ENCODE measurements at places on chromosomes 3 and 15. TPM values are rescaled to one million over a fixed set of nuclear protein-coding genes. Genes with fewer than 3 reads are reported as not detected.

Gene ZBTB47
- 19.6 TPM for total RNA-seq

Gene IL17RE
- under 0.01 TPM for total RNA-seq

Gene ANKRD34C
- total RNA-seq: under 0.01 TPM

Gene ANKRD28
- total RNA-seq: 84.8 TPM

Gene STAC
- 6.5 TPM for total RNA-seq

Gene TNNC1
- 0.41 TPM for total RNA-seq

Gene KCNH8
- total RNA-seq: 11.0 TPM

Gene GAP43
- total RNA-seq: 289 TPM

Gene C3orf49
- total RNA-seq: not detected

Gene POU1F1
- not detected for total RNA-seq

Gene CA12
- total RNA-seq: 7.7 TPM

Gene DBR1
- 41.6 TPM for total RNA-seq

Gene SERINC4
- total RNA-seq: 0.41 TPM

Gene MKRN3
- 18.3 TPM for total RNA-seq

Gene CYP11A1
- not detected for total RNA-seq

Gene ADAMTS9
- total RNA-seq: 24.1 TPM

Gene GPR171
- total RNA-seq: not detected

DNA sequence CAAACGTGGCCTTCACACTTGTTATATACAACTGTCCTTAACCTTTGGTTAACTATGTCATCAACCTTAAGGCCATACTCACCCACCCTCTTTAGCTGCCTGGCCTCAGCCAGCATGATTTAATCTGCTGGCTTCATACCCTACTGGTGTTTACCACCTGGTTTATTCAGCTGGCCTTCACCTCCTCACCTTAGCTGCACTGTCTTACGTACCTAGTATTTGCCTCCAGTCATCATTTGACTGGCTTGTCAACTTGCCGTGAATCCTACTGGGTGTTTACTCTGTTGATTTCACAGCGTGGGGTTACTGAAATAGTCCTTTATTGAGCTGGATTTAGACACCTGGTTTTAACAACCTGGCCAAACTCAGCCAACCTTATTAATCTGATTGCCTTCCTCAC is 102.8 kb downstream of the IL12A start:
- no peak for DNase-seq

DNA sequence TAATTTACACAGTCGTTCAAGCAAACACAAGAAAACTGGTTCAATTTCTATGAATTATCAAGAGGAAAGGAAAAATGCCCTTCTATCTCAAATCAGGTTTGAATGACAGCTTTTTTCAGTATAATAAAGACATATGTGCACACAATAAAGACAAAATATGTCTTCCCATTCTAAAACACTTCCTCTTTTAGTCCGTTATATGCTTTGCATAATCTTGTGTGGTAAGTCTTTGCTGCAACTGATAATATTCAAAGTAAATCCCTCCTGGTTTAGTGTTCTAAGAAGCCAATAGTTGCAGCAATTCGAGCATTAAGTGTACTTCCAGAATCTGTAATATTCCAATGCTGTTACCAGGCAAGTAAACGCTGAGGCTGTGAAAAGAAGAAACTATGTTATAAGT is 43.7 kb upstream of the MAPKBP1 start:
- DNase-seq: no peak

- DNase-seq: no peak
Measured at GRCh38 chr3:30226601-30227151, 379.7 kb upstream of the TGFBR2 start.

GRCh38 chr3:63493101-63493500 is 159.4 kb upstream of the SNTN start:
- DNase-seq: no peak

DNA sequence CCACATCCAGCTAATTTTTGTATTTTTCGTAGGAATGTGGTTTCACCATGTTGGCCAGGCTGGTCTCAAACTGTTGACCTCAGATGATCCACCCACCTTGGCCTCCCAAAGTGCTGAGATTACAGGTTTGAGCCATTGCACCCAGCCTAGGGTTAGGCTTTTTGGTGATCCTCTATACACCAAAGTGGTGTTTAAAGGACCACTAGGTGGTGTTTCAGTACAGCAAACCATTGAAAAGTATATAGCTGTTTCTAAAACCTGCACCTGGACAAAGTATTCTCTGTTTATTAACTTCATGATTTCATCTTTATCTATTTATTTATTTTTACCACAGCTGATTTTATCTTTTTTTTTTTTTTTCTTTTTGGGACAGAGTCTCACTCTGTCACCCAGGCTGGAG is 68.4 kb downstream of the MINDY2 start:
- DNase-seq: no peak

DNA sequence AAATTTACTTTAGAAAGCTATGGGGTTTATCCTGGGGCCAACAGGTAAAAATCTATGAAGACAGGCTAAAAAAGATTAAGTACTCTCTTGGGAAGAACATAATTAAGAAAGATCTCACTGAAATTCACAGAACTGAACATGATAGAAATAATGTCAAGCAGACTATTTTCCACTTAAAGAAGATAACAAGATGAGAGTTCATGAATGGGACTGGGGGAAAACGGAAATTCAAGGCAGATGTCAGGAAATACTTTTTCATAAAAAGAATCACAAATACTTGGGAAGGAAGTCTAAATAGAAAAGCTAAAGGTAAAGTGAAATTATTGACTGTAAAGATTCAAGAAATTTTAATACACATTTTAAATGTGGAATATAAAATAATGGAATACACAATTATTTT is 737.6 kb downstream of the EPHA3 start:
- no peak for DNase-seq

GRCh38 chr3:143442814-143443447 is 323.4 kb downstream of the CHST2 start:
- DNase-seq: no peak

- DNase-seq: peak; percentile 92
Measured at GRCh38 chr3:149086232-149086988, at the start of gene HLTF. Gene HLTF (minus strand): TSS chr3:149086533. CDS start chr3:149086336, 197 bp downstream.

DNA sequence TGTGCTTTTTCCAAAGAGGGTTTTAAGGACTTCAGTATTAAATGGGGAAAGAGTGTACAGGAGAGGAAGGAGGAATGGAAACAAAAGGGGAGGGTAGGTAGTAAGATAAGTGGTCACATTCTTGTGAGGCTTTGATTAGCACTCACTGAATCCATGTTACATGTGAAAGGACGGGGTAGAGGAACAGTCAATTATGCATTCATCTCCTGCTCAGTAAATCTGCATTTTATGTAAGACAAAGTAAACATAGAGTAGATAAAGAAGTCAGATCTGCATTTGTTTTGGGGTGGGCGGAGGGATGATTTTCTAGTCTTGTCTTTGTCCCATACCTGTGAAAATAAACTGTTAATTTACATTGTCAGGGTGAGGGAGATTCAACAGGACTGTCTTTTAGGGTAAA is 50.8 kb downstream of the SACM1L start:
- DNase-seq: no peak

DNA sequence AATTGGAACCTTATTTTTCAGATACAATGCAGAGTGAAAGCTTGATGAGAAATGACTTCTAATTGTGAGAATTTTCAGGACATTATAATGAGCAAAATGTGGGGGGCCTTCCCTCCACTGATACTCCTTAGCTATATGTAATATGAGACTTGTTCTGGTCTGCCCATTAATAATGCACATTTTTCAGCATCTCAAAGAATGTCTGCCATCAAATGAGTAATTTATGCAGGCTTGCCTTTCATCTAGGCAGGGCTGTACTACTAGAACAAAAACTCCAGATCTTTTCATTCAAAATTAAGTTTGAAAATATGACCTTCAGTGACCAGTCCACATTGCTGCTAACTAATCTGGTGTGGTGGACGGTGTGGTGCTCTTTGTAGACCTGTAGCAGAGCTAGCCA is 127.4 kb downstream of the LRTM1 start:
- DNase-seq: no peak

DNA sequence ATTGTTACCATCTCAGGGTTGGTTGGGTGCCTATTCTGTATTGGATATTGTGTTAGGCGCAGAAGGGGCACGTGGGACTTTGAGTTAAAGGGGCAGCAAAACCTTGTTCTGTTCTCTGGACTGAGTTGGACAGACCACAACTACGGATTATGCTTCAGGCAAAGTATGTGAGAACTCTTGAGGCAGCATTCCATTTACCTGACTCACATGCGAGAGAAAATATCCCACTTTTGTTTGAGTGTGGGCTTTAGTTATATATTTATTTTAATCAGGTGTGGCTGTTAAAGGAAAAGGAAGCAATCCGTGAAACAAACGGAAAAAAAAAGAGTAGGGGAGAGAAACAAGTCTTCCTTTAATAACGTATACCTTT is 627 bp upstream of the PLS1 start:
- DNase-seq: no peak

DNA sequence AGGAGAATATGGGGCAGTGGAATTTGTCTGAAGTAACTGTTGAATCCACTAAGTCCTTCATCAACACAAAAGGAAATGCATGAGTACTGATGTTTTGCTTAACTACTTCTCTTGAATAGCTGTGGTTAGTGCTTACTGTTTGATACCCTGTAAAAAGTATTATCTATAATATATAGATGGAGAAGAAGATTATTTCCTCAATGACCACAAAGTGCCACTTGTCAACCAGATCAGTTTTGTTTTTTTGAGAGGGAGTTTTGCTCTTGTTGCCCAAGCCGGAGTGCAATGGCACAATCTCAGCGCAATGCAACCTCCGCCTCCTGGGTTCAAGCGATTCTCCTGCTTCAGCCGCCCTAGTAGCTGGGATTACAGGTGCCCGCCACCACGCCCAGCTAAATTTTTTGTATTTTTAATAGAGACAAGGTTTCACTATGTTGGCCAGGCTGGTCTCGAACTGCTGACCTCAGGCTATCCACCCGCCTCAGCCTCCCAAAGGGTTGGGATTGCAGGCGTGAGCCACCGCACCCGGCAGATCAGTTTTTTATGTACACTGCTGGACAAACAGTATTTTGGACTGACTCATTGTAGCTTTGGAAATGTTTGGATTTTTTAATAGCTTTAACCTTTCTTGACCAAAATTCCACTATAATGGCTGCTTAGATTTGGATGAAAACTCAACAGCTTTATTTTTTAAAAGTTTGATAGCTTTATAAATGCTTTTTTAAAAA is 1.5 kb upstream of the RPLP1 start:
- no peak for DNase-seq

DNA sequence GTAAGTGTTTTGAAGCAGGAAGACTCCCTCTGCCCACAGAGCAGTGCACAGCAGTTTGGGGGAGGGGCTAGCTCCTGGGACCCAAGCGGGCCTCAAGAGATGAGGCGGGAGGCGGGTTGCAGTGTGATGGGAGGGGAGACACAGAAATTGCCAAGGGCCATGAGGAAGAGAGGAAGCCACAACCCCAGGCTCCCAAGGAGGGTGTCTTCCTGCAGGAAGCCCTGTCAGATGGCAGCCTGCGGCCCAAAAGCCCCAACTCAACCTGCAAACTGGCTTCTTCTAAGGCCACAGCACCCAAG is 7.3 kb upstream of the ISLR2 start:
- no peak for DNase-seq

GRCh38 chr3:120742849-120743365 is 363 bp downstream of the GTF2E1 start:
- no peak for DNase-seq

GRCh38 chr3:15462451-15462850 is 35.1 kb downstream of the EAF1 start:
- DNase-seq: no peak

- DNase-seq: no peak
Measured at GRCh38 chr3:21185816-21186314, 565.1 kb downstream of the ZNF385D start.

- DNase-seq: no peak
Measured at GRCh38 chr3:20319551-20319950, 133.5 kb upstream of the SGO1 start.

GRCh38 chr15:32944431-32944830 is 226.6 kb downstream of the GREM1 start:
- DNase-seq: no peak

DNA sequence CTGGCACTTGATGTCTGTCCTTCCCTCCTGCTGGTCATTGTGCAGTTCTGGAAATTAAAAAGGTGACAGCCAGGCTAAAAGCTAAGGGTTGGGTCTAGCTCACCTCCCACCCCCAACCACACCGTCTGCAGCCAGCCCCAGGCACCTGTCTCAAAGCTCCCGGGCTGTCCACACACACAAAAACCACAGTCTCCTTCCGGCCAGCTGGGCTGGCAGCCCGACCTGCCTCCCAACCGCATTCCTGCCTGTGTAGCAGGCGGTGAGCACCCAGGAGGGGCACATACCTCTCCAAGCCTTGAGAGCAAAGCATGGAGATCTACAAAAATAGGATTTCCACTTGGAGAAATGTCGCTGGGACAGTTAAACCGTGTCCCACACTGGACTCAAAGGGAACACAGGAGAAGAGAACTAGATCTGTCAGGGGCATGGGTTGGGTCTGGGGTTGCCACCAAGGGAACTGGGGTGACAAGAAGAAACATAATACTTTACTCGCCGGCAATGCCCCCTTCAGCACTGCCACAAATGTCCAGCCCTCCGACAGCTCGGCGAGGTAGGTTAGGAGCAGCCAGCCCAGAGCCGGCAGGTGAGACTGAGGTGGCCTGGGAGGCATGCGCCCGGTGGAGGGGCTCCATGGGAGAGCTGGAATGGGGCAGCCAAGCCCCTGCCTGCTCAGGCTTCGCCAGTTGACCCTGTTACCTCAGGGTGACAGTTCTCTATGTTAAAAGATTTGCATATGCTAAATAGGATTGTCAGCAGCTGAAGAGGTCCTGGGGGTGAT is 52.2 kb downstream of the EXOG start:
- no peak for DNase-seq

DNA sequence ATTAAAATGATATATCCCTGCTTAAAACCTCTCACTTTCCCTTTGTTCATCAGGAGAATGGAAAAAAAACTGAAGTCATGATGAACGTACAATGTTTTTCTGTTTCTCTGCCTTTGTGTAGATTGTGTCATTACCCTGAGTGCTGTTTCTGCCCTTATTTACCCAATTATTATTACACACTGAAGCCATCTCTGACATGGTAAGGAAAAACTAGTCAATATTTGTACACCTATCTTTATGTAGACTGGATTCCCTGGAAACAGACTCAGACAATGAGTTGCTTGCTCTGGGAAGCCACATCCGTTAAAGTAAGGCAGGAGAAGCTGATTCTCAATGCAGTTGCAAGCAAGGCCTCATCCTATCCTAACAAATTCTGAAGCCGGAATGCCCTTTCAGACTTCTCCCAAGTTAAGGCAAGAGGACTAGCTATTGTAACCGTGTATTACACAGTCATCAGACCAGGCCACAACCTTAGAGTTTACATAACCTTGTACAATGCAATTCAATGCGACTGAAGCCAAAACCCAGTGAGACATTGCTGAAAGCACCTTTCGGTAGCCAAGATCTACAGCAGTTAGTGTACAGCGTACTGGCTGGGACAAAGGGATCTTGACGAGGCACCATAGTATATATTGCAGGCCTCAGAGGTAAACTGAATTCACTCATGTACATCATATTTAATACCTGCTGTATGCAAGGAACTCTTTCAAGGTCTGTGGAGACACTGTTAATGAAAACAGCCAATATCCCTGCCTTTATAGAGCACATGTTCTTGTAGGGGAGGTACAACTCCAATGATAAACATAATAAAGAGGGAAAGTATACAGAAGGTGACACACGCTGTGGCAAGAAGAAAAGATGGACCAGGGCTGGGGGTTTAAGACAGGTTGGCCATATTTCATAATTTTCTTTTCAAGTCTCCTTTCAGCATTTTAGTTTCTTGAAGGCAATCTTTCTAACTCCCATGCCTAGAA is 1040.8 kb upstream of the SEMA6D start:
- DNase-seq: no peak

- no peak for DNase-seq
Measured at GRCh38 chr3:66582721-66583423, 82.0 kb upstream of the LRIG1 start.

- no peak for DNase-seq
Measured at GRCh38 chr3:150378301-150378748, 29.8 kb upstream of the TSC22D2 start.

- no peak for DNase-seq
Measured at GRCh38 chr3:50591196-50591741, 20.3 kb downstream of the CISH start.

Data from frontal cortex (tissue), 4 donors.